Activated CD4-positive, alpha-beta T cell treated with anti-CD3 and anti-CD28 coated beads for 1 hour (primary cell): ENCODE measurements at places on chromosomes 3 and 15.

GRCh38 chr3:114794894-114795630 is 352.0 kb downstream of the ZBTB20 start:
- DNase-seq, result no peak

GRCh38 chr3:197178998-197179397 is 119.4 kb downstream of the DLG1 start:
- no peak for DNase-seq

GRCh38 chr3:196803891-196804468 is 63.7 kb upstream of the SENP5 start:
- no peak for DNase-seq

GRCh38 chr3:24161841-24162240 is 216.8 kb downstream of the NR1D2 start:
- DNase-seq, result no peak

DNA sequence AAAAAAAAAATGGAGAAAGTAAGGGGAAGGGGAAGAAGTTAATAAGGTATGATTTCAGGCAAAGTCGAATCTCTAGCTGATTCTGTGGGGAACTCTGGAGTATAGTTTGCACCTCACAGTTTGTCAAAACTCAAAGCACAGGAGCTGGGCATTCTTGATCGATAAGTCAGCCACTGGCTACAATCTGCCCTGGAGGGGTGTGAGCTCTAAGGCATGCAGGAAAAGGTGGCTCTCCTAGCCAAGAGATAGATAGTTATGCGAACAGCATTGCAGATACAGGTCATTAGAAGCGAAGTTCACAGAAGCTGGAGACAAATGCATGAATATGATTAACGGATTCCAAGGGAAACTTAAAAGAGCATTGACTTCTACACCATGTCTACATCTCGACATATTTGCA is 952.6 kb downstream of the AGBL1 start:
- DNase-seq, result no peak

GRCh38 chr3:196517919-196518318 is 2.8 kb upstream of the SMCO1 start:
- no peak for DNase-seq

DNA sequence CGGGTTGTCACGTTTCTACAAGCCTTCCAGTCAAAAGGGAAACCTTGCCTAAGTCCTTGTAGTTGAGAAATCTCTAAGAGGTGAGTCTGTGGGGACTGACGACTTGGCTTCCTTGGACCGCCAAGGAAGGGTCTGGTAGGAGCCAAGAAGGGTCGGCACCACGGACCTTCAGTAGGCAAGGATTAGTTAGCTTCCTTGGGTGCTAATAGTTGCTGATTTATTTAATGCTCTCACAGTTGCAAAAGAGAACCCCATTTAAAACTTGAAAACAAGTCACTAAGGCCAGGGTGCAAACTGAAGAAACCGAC is 361 bp upstream of the LCMT2 start:
- no peak for DNase-seq

GRCh38 chr3:129204473-129204872 is 20.8 kb upstream of the CNBP start:
- DNase-seq, result no peak

- no peak for DNase-seq
These were observed 55.1 kb upstream of the NSMCE3 start for GRCh38 chr15:29324746-29325145.

- DNase-seq, result no peak
These were observed 21.7 kb downstream of the ARL14 start for GRCh38 chr3:160698599-160699195.

DNA sequence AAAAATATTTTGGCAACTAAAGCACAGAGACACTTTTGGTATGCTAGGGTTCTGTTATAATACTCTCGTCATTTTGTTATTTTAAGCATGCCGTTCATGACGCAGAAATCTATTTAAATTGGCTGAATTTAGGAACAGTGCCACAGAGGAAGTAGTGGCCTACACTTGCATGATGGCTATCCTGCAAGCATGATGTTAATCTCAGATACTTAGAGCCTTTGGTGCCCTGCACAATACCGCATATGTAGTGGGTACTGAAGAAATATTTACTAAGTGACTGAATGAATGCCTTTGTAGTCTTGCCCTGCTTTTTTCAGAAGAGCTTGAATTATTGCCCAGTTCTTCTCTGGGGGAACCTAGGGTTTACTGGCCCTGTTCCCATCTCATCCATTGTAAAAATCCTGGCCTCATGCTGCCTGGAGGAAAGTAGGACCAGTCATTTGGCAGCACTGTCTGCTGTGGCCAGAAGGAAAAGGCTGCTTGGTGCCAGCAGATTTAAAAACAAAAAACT is 79.0 kb downstream of the SERPINI1 start:
- DNase-seq, result no peak

DNA sequence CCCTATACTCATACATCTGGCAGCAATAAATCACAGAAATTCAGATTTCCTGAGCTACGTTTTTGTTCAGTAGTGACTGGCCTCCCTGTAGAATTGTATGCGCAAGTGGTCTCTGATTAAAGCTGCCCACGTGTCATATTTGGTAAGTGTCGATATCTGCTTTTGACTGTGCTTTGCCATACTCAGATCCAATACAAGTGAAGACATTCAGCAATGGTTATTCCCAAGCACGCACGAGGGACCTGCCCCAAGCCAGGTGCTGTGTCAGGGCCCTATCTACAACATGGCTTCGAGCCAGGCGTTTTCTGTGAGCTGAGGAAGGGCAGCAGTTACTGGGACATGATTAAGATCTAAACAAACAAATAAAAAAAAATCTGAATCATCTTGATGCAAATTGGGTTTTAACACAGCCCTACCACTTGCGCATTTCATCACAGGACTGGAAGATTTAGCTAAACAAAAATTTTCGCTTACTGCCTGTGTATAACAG is 47.2 kb upstream of the ICE2 start:
- no peak for DNase-seq
